ENCODE measurements at places on chromosomes 1 and 21. TPM values are rescaled to one million over a fixed set of nuclear protein-coding genes. Genes with fewer than 3 reads are reported as not detected.

CR2 gene
- 13.1 TPM for total RNA-seq

GRCh38 chr1:63319046-63320021 lies 3.0 kb upstream of the FOXD3 start:
- DNase-seq, result no peak

METTL18 gene
- total RNA-seq, result 11.4 TPM

DNA sequence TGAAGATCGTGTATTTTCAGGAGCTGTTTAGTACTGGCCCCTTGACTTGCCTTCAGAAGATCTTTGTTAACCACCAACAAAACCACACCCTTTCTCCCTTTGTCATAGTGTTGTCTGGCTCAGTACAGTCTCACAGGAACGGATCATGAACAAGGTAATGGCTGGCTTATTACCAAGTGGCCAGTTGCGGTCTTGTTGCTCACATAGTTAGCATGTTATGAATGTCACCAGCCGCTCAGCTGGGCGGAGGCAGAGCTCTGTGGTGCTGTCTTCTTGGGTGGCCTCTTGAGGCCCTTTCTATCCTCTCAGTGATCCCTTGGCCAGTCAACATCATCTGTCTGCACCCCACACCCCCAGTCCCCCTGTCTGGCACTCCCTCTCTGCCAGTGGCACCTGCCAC lies 21.4 kb downstream of the CNIH3 start:
- no peak for DNase-seq

GRCh38 chr21:42397746-42398394 lies 2.0 kb upstream of the TMPRSS3 start:
- DNase-seq, result no peak

DNA sequence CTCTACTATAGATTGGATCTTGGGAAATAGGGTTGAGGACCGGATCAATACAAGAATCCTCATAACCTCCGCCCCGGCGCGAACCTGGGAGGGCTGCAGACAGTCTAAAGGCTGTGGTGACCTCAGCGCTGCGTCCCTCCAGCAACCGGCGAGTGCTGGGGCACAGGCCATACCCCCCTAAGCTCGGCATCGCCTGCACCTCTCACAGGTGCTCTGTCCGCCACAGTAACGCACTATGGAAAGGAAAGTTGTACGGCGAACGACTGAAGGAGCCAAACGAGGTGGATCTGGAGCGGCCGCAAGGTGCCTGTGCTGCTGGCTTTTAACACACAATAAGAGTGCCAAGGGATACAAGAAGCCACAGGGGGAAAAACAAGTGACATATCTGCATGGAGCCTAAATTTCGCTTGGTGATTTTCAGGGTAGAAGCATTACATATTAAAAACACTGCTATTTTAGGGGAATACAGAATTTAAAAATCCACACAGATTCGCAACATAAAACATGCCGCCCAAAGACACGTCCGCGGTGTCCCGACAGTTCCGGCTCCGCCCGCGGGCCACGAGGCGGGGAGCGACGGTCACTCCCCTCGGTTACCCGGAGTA lies 1.4 kb upstream of the RBM15 start:
- DNase-seq, result no peak

DNA sequence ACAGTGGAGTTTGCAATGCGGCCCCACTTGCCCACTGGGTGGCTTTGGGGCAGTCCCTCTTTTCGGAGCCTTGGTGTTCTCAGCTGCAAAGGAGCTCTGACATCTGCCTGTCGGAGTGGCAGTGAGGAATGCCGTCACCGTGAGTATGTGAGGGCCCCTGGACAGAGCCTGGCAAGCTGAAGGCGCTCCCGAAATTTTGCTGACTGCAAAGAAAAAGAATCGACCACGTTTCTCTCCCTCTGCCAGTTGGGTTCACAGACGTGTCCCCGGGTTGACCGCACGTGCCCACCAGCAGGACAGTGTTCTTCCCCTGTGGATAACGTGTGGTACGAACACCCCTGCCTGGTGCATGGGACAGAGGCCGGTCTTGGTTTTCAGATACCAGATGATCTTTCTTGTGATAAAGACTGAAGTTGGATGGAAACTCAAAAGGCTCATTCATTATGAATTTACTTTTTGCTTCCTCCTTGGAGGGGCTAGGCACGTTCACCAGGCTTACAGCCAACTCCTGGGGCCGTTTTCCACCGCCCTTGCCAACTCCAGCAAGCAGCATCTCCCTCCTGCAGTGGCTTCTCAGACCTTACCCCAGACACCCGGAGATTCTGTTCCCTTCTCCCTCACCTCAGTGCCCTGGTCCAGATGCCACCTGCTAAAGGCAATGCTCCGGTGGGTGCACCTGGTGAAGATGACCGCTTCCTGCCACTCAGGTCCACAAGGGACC lies 29.7 kb downstream of the ECE1 start:
- no peak for DNase-seq

All from naive thymus-derived CD4-positive, alpha-beta T cell (primary cell).